Calu3 (cell line): ENCODE measurements at places on chromosomes 1 and 21. TPM values are rescaled to one million over a fixed set of nuclear protein-coding genes. Genes with fewer than 3 reads are reported as not detected.

SLC39A1 gene
- 138 and 152 TPM in 2 replicates for total RNA-seq

COL24A1 gene
- not detected in 2 replicates for total RNA-seq

CTNNBIP1 gene
- 11.8 and 18.1 TPM in 2 replicates for total RNA-seq

ADORA1 gene
- total RNA-seq = 1.5 and 1.7 TPM in 2 replicates

KRTAP20-3 gene
- total RNA-seq = not detected in 2 replicates

ARF1 gene
- 510 and 512 TPM in 2 replicates for total RNA-seq

PCSK9 gene
- 31.8 and 41.6 TPM in 2 replicates for total RNA-seq

DTL gene
- 37.7 and 44.0 TPM in 2 replicates for total RNA-seq
